ENCODE measurements at places on chromosomes 6 and 20. TPM values are rescaled to one million over a fixed set of nuclear protein-coding genes. Genes with fewer than 3 reads are reported as not detected.

- no peaks in the 10 kb centered on the region for H3K4me1 ChIP-seq
- H3K27ac ChIP-seq: no peak overlapping the region
- H3K36me3 ChIP-seq: no peaks in the 10 kb centered on the region
- H3K27me3 ChIP-seq: no peaks in the 10 kb centered on the region
Observed at GRCh38 chr6:22072949-22073348, 223.9 kb downstream of the PRL start.

GRCh38 chr6:136920671-136921380 lies 1.3 kb upstream of the SLC35D3 start:
- peaks cover 3% of the 10 kb centered on the region for H3K36me3 ChIP-seq
- peaks cover 23% of the 10 kb centered on the region for H3K4me1 ChIP-seq
- H3K4me3 ChIP-seq: peak overlapping the region; percentile 64

- peaks cover 7% of the 10 kb centered on the region for H3K36me3 ChIP-seq
- DNase-seq: no peak
- H3K4me1 ChIP-seq: peaks cover 81% of the 10 kb centered on the region
- H3K27ac ChIP-seq: no peak overlapping the region
Observed at GRCh38 chr6:149354009-149354408, 36.5 kb downstream of the TAB2 start.

The MYB gene
- total RNA-seq: 19.4 TPM

DNA sequence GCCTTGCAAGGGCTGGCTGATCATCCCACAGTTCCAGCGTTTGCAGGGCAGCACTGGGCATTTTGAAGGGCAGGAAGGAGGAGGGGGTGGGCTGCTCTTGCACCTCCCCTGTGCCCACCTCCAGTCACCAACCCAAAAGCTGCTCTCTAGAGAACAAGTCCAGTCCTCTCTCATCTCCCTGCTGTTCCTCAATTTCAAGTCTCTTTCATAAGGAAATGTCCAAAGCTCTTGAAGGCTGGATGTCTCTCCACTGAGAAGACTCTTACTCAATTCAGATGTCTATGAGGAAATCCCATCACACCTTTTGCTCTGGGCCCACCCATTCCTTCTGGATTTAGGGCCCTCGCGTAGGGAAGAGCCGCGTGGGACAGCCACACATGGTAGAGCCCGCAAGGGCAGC lies 31.7 kb downstream of the WRNIP1 start:
- H3K4me1 ChIP-seq: peaks cover 46% of the 10 kb centered on the region
- no peaks in the 10 kb centered on the region for H3K36me3 ChIP-seq
- H3K4me3 ChIP-seq: no peak overlapping the region
- no peaks in the 10 kb centered on the region for H3K27me3 ChIP-seq
- DNase-seq: no peak

DNA sequence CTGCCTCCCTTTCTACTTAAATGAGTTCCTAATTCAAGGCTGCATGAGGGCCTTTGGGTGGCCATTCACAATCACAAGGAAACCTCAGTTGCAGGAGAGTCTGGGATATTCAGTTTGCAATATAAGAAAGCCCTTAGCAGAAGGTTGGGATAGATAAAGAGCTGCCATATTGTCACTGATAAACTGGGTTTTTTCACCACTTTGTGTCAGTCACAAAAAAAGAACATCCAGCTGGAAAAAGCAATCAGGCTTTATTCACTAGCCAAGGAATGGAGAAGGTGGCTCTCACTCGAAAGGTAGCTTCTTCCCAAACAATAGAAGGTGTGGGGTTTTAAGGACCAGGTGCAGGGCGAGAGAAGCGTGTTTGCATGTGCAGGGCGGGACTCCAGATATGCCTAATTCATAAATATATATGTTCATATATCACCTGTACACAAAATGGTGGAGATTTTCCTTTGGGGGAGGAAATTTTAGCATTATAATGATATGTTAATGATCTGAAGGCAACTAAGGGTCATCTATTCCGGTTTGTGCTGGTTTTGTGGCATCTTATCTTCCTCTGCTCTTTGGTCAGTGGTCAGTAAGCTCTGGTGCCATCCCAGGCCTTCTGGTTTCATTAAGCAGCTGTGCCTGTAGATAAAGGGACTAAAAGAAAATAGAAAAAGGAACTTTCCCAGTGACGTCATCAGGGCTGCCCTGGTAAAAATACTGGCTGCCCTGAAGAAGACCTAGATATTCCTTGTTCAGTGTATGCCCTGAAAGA lies 97.1 kb upstream of the IYD start:
- DNase-seq: no peak
- H3K4me1 ChIP-seq: no peaks in the 10 kb centered on the region
- no peaks in the 10 kb centered on the region for H3K36me3 ChIP-seq
- peaks cover 6% of the 10 kb centered on the region for H3K27me3 ChIP-seq
- H3K4me3 ChIP-seq: no peak overlapping the region

The ARMC2 gene
- 4.4 TPM for total RNA-seq

DNA sequence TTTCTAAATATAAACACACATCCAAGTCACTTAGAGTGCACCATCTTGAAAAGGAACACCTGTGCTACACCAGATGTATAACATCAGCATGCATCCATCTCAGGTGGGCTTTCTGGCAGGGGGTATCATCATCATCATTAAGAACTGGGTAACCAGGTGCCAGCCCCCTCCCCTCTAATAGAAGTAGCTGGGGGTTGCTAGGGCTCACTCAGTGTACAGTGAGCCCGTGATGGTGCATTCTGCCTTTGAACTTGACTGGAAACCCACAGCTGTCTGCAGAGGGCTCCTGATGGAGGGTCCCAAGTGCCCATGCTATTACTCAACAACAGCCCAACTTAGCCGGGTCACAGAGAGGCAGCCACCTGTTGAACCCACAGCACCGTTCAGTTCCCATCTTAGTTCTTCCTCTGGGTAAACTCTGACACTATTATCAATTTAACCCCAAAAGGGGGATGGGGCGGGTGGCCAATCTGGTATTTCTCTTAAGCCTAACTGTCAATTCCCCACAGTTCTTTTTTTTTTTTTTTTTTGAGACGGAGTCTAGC lies 32.7 kb upstream of the CCND3 start:
- H3K27ac ChIP-seq: peak overlapping the region; percentile 94
- DNase-seq: no peak
- H3K27me3 ChIP-seq: no peaks in the 10 kb centered on the region
- peaks cover 3% of the 10 kb centered on the region for H3K36me3 ChIP-seq
- no peak overlapping the region for H3K4me3 ChIP-seq

GRCh38 chr6:12529364-12530019 lies 187.1 kb upstream of the PHACTR1 start:
- H3K36me3 ChIP-seq: no peaks in the 10 kb centered on the region
- H3K27me3 ChIP-seq: peaks cover 11% of the 10 kb centered on the region
- H3K4me1 ChIP-seq: no peaks in the 10 kb centered on the region
- H3K27ac ChIP-seq: no peak overlapping the region
- H3K4me3 ChIP-seq: no peak overlapping the region

The TOP1 gene
- total RNA-seq: 128 TPM

DNA sequence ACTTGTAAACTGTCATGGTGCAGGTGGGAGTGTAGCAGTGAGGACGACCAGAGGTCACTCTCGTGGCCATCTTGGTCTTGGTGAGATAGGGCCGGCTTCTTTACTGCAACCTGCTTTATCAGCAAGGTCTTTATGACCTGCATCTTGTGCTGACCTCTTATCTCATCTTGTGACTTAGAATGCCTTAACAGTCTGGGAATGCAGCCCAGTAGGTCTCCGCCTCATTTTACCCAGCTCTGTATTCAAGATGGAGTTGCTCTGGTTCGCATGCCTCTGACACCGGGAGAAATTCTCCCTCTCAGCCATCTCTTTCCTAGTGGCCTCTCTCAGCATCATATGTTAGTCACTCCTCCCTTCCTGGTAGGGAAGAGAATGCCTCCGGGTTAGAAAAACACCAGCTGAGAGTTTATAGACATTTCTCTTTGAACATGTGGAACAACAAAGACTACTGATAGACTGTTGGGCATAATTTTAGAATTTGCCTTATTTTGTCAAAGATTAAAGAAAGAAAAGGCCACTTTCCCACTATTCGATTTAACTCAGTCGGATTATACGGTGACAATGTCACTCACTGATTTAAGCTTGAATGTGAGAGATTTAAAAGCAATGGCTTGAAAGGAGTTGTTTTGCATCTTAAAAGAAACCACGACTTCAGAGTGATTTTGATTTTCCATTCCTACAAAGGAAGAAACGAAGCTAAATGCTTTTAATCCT lies 67.9 kb upstream of the SNX9 start:
- no peaks in the 10 kb centered on the region for H3K36me3 ChIP-seq
- peak overlapping the region; percentile 30 for H3K4me3 ChIP-seq
- no peaks in the 10 kb centered on the region for H3K27me3 ChIP-seq
- peak overlapping the region; percentile 89 for H3K27ac ChIP-seq

DNA sequence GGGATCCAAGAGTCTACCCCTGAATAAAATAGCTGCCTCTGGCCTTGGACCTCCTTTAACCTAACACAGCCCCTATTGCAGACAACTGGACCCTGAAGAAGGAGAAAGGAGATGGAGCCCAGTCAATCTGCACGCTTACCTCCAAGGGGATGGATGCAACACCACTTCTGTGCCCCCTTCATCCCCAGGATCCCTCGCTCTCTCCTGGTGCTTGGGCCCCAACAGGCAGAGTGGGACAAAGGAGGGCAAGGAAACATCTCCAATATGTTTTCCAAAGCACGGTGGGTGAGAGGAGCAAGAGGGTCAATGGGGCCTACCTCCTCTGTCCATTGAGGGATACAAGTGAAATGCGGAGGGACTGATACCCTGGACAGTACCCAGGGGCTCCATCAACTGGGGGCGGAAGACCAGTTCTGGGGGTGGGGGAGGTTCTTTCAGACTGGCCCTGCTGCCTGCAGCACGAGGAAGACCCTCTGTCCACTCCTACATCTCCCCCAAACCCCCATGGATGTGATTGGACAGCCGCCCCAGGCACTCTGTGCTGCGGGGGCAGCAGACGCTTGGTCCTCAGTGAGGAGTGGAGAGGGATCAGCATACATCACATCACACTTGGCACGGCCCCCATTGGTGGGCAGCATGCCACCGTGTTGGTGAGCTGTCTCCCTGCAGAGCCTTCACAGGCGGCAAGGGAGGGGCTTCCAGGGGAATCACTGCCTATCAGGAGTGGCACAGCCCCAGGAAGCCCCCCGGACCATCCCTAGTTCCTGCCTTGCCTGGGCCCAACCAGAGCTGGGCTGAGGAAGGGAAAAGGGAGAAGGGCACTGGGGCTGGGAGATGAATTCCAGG lies 70.6 kb downstream of the MRPL14 start:
- no peak for DNase-seq
- no peaks in the 10 kb centered on the region for H3K36me3 ChIP-seq
- no peak overlapping the region for H3K4me3 ChIP-seq
- no peak overlapping the region for H3K27ac ChIP-seq
- H3K27me3 ChIP-seq: peaks cover 4% of the 10 kb centered on the region

- no peaks in the 10 kb centered on the region for H3K27me3 ChIP-seq
- no peak overlapping the region for H3K27ac ChIP-seq
- no peaks in the 10 kb centered on the region for H3K4me1 ChIP-seq
- DNase-seq: no peak
- H3K36me3 ChIP-seq: no peaks in the 10 kb centered on the region
Observed at GRCh38 chr6:92568541-92568940, 850.8 kb downstream of the EPHA7 start.

DNA sequence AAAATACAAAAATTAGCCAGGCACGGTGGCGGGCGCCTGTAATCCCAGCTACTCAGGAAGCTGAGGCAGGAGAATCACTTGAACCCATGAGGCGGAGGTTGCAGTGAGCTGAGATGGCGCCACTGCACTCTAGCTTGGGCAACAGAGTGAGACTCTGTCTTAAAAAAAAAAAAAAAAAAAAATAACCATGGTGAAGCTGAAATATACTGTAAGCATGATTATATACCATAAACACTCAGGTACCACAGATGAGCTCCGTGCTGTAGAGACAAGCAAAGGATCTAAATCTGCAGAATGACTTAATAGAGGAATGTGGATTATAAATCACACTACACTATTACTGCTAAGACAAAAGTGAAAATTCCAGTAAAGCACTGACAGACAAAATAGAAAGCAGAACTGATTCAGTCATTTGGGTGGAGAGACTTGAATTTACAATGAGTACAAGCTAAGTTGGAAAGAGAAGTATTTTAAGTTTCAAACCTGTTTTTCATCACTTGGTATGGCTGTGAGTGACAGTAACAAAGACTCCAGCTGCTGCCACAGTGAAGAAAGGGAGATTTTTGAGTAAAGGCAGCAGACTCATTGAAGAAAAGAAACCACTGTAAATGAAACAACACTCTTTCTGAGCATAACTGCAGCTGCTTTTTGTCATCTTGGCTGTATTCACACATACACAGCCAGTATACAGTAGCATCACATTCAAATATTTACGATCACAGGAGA lies 322.1 kb downstream of the RNGTT start:
- H3K27me3 ChIP-seq: no peaks in the 10 kb centered on the region
- H3K36me3 ChIP-seq: no peaks in the 10 kb centered on the region
- H3K27ac ChIP-seq: no peak overlapping the region
- peaks cover 8% of the 10 kb centered on the region for H3K4me1 ChIP-seq
- H3K4me3 ChIP-seq: no peak overlapping the region
- no peak for DNase-seq

The KCNQ2 gene
- not detected for total RNA-seq

The MOG gene
- total RNA-seq: not detected

- peaks cover 4% of the 10 kb centered on the region for H3K27me3 ChIP-seq
- H3K4me1 ChIP-seq: peaks cover 31% of the 10 kb centered on the region
- H3K27ac ChIP-seq: peak overlapping the region; percentile 81
Observed at GRCh38 chr6:108921547-108922361, 73.5 kb downstream of the ARMC2 start.

Measured in activated CD4-positive, alpha-beta memory T cell treated with anti-CD3 and anti-CD28 coated beads for 36 hours (primary cell).